ENCODE measurements at places on chromosomes 12 and 14. TPM values are rescaled to one million over a fixed set of nuclear protein-coding genes. Genes with fewer than 3 reads are reported as not detected.
A peak's percentile ranks its signal among the peaks of the same experiment; 100 is the strongest.

DNA sequence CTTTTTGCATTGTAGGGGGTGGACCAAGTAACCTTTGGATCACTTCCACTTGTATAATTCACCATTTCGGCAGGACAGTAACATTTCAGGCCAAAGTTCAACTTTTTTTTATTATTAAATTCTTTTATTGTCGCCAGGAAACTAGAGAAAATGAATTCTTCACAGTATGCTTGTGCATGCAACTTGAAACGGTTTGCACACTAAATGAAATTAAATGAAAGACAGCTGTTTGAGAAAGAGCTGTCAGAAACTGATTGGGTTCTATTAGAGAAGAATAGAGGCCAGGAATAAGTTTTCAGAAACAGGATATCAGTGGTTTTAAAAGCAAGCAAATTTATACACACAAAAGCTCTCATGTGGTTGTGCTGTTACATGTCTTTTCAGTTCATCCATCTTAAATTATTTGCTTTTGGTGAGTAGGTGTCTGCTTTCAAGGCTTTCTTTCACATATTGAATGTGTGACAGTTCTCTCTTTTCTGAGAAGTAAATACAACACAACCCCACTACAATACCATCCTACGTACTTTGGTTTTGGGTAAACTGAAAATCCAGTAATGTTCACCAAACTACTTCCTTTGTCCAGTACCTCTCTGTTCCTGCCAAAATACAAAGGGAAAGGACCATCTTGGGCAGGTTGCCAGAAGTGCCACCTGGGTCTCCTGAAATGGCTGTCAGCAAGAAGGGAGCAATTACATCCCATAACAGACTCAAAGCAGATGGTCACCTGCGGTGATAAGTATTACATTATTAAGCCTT lies 291.7 kb downstream of the RAD51B start:
- no peak for DNase-seq

DNA sequence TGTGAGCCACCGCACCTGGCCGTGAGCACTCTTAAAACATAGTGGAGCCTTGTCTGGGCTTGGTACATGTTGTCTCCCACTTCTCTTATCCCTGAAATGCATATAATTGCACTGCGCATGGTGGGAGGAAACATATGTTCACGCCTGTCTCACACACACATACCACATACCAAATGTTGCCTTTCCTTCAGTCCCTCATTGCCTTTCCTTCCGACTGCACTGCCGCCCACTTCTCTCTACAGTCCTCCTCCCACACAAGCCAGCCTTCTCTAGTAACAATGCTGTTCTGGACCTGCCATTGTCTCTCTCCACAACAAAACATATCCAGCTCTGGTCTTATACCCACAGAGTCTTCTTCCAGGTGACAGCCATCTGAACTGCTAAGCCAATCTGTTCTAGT lies 88.3 kb upstream of the PTHLH start:
- DNase-seq: no peak

- DNase-seq: no peak
Measured at GRCh38 chr12:108299516-108299915, 39.6 kb downstream of the CMKLR1 start.

DNA sequence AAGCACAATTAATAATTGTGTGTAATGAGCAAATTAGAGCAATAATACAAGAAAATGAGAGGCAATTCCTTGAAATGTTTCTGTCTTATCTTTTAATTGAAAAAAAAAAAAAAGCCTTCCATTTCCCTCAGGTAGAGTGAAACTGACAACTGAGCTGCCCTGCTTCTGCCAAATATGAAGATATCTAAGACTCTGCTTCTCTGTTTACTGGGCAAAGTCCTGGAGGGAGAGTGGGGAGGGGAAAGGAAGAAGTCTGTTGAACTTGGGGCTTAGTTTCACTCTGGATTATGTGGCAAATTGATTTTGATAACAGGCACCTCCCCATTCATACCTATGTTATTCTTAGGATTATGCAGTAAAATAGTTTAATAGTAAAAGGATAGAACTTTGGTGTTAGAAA lies 364.9 kb downstream of the NRXN3 start:
- DNase-seq: no peak

- peak; percentile 11 for DNase-seq
Measured at GRCh38 chr14:104108570-104109541, 23.4 kb downstream of the ASPG start.

DNA sequence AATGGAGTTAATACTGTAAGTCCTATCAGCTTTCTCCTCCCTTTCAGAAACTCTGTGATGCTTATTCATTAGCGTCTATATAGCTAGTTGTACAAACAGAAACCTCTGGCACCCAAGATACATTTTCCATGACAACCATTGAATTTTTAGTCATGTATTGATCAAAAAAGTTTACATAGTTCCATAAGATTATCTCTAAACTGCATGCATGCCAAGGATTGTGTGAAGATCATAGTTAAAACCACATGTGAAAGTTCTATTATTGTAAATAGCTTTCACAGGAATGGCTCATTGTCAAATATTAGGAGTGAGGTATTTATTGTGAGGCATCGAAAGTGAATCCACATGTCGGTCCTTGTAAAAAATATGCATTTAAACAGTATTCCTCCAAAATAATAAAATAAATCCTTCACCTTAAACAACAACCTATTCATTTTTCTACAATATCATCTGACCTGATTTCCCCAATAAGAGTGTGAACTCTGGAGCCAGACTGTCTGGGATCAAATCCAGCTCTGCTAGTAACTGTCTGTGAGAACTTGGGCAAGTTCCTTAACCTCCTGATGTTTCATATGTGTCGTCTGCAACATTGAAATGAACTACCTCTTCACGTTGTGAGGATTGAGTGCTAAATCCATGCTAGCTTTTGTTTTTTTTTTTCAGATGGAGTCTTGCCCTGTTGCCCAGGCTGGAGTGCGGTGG lies 10.6 kb upstream of the CDKL1 start:
- no peak for DNase-seq

- DNase-seq: no peak
Measured at GRCh38 chr12:92063641-92064040, 82.0 kb downstream of the BTG1 start.

- DNase-seq: no peak
Measured at GRCh38 chr14:22338917-22339715, 249.9 kb downstream of the DAD1 start.

DNA sequence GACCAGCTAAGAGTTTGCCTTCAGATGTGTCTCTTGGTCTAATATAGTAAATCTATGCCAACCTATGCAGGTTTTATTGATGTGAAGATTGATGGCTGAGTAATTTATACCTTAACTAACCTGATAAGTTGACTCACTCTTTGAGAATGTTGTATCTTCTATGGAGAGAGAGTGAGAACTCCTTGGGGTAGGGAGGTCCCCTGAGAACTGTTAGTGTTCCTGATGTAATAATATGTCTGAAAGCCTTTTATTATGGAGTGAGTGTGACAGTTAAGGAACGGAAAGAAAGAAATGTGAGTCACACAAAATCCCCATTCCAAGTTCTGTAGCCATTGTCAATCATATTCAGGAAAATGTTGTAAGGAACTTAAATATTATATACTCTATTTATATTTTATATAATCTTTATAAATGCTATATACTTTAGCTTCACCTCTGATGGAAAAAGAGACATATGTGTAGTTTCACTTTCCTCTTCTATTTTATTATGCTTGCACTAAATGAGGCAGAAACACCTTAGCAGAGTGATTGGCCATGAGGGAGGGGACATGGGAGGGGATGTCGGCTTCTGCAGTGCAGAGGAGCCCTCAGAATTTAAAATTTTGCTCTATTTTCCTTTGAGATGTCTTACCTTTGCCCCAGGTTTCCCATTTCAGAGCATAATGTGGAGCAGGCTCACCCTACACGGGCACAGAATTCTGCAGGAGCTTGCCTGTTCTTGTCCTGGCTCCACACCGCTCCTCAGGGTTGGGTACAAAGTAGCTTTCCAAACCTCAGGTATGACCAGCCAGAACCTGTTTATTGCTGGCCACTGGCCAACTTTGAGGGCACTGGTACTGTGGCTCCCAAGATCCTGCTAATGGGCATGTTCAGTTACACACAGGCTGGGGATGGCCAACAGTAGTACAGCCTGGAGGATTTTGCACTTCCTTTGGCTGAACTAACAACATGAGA lies 57.7 kb downstream of the ARF6 start:
- DNase-seq: no peak

GRCh38 chr12:63206494-63206893 lies 55.5 kb upstream of the AVPR1A start:
- no peak for DNase-seq

DNA sequence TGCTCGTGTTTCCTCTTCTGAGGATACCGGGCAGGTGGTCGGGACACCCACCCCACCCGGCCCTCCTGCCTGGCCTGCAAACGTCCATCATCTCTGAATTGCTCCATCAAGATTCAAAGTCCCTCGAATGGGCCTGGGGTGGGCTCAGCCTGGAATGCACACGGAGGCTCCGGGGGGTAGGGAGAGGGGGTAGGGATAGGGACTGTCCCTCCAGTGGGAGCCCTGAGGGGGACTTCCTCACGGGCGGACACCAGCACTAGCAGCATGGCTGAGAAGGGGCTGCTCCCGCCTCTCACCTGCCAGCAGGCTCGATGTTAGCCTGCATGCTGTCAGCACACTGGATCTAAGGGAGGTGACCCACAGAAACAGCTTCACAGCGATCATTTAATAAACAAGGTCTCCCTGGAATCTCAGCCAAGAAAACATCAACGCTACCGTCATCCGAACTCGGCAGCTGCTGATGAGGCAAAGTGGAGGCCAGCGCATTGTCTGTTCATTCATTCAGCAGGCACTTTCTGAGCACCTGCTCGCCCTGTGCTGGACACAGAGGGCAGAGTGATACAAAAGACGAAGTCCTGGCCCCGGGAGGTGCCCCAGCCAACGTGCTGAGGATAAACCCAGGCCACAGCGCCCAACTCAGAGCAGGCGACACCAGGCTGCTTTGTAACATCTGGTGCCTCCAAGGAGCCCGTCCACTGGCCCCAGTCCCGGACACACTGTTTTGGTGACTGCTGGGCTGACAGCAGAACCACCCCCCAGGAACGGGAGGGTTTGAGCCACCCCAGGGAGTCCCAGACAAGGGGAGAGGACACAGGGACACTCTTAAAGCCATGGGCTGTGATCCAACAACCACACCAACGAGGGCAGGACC lies 6.3 kb downstream of the TMEM179 start:
- no peak for DNase-seq

GRCh38 chr14:99136401-99136800 lies 135.6 kb downstream of the BCL11B start:
- DNase-seq: no peak

GRCh38 chr12:124681779-124682391 lies 114.5 kb upstream of the NCOR2 start:
- no peak for DNase-seq

DNA sequence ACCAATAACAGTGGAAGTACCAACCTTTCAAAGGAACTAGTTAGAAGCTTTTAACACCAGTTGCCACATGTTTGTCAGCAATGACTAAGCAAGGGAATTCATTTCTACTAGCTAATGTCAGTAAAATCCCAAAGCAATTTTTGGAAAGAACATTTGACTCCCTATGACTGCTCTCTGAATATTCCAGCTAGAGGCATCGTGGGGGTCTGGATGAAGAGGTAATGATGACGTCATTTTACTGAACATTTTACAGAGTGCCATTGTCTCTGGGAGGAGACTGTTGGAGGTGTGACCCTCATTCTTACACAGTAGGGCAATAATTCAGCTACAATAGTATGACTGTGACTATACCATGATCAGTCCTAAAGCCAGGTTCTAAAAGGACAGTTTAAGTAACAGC lies 204.8 kb downstream of the ITPR2 start:
- no peak for DNase-seq

- no peak for DNase-seq
Measured at GRCh38 chr12:130959632-130960031, 5.9 kb downstream of the ADGRD1 start.

- DNase-seq: no peak
Measured at GRCh38 chr12:1234073-1234472, 243.1 kb downstream of the ERC1 start.

- DNase-seq: no peak
Measured at GRCh38 chr14:68306934-68307789, 485.7 kb downstream of the ZFP36L1 start.

- DNase-seq: no peak
Measured at GRCh38 chr14:96838449-96838848, 41.3 kb downstream of the VRK1 start.

GRCh38 chr12:175250-175649 lies 38.7 kb downstream of the SLC6A12 start:
- peak; percentile 55 for DNase-seq

GRCh38 chr14:75471059-75471458 lies 43.2 kb downstream of the JDP2 start:
- no peak for DNase-seq

- no peak for DNase-seq
Measured at GRCh38 chr14:95545515-95546168, 10.8 kb downstream of the GLRX5 start.

DNA sequence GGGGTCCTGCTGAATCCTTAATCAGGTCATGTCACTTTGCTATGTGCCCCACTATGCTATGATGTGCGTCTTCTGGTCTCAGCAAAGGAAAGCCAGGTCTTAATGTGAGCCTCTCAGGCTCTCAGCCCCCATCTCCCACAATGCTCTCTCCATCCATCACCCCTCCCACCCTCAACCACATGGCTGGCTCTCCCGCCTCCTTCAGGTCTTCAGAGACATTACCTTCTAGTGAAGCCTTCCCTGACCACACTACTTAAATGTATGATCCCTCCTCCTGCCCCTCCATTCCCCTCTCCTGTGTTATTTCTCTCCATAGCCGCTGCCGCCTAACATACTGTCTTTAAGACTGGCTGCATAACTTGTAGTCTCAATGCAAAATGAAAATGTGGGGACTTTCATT lies 50.5 kb downstream of the KRT80 start:
- no peak for DNase-seq

- no peak for DNase-seq
Measured at GRCh38 chr14:98947911-98948595, 323.9 kb downstream of the BCL11B start.

DNA sequence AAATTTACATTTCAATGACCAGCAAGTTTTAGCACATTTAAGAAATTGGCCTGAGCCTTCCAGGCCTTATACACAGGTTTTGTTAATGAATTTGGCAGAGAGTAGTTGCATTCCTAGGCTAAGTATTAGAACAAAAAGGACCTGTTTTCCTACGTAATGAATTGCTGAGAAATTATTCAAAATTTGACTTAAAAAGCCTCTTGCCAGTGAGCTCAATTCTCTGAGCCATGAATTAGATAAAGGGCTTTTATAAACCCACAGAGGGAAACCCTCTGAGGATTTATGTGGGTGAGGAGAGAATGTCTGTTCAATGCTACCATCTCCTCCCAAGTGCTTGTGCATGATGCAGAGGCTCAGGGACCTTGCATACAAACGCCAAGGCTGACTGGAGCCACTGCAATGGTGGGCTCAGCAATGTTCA lies 94.5 kb upstream of the PELI2 start:
- DNase-seq: no peak

GRCh38 chr14:34376649-34377267 lies 85.3 kb downstream of the SPTSSA start:
- DNase-seq: no peak

Gene CDKL1
- total RNA-seq: 2.2 TPM

Gene PHLDA1
- 24.4 TPM for total RNA-seq

Gene KRT3
- 0.75 TPM for total RNA-seq

Gene MYF6
- total RNA-seq: 0.20 TPM

Gene MMP14
- total RNA-seq: 306 TPM

Gene AKAP5
- 2.1 TPM for total RNA-seq

Gene C12orf56
- total RNA-seq: 0.45 TPM

Gene DBX2
- not detected for total RNA-seq

Gene KLRD1
- 0.81 TPM for total RNA-seq

Gene TRHDE
- total RNA-seq: 1.4 TPM

Gene TCL1B
- not detected for total RNA-seq

Gene FOXN4
- total RNA-seq: not detected

Gene C12orf75
- 15.0 TPM for total RNA-seq

Gene POTEG
- not detected for total RNA-seq
